ENCODE measurements at places on chromosomes 4 and X. TPM values are rescaled to one million over a fixed set of nuclear protein-coding genes. Genes with fewer than 3 reads are reported as not detected.

- H3K4me3 ChIP-seq, result no peak overlapping the region
- no peak for DNase-seq
- H3K27ac ChIP-seq, result no peak overlapping the region
- H3K4me1 ChIP-seq, result peaks cover 4% of the 10 kb centered on the region
- H3K27me3 ChIP-seq, result peaks cover 2% of the 10 kb centered on the region
Observed at GRCh38 chrX:41001327-41001726, 83.9 kb upstream of the USP9X start.

GRCh38 chr4:171650543-171650942 lies 162.7 kb upstream of the GALNTL6 start:
- H3K4me3 ChIP-seq, result no peak overlapping the region
- H3K27me3 ChIP-seq, result no peaks in the 10 kb centered on the region
- no peaks in the 10 kb centered on the region for H3K4me1 ChIP-seq
- no peak for DNase-seq
- H3K36me3 ChIP-seq, result no peaks in the 10 kb centered on the region

- H3K4me3 ChIP-seq, result no peak overlapping the region
- H3K27me3 ChIP-seq, result peaks cover 6% of the 10 kb centered on the region
- H3K4me1 ChIP-seq, result peaks cover 4% of the 10 kb centered on the region
- H3K27ac ChIP-seq, result no peak overlapping the region
- DNase-seq, result no peak
Observed at GRCh38 chr4:56662782-56663468, 18.2 kb downstream of the HOPX start.

DNA sequence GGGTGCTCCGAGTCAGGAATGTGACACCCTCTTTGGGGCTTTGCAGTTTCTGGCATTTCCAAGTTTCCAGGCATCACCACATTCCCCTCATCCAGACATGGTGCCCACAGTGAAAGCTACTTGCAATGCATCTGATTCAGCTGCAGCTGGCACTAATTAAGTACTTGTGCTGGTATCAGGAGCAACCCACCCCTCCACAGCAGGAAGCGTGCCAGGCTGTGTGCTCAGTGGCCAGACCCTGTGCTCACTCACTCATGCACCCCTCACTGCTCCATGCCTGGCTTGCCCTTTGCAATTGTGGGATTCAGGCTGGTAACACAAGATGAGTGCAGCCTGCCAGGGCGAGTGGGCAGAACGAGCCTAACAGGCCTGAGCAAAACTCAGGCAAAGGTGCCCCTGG lies 271.2 kb downstream of the EPHA5 start:
- no peak overlapping the region for H3K4me3 ChIP-seq
- H3K4me1 ChIP-seq, result no peaks in the 10 kb centered on the region
- no peaks in the 10 kb centered on the region for H3K27me3 ChIP-seq
- no peak overlapping the region for H3K27ac ChIP-seq
- H3K36me3 ChIP-seq, result no peaks in the 10 kb centered on the region
- DNase-seq, result no peak

SPP1 gene
- total RNA-seq, result not detected

ZNF630 gene
- not detected for total RNA-seq

DNA sequence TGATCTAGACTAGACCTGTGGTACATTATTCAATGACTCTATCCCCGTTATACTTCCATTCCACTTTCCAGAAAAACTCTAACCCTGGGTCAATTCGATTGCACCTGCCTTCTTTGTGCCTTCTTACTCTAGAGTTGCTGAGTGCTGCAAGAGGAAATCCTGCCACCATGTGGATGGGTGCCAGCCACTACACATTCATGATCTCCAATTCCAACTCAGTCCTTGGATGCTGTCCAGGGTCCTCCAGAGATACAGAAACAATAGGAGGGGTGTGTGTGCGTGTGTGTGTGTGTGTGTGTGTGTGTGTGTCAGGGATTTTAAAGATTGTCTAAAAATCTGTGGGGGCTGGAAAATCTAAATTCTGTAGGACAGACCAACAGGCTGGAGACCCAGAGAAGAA lies 42.9 kb upstream of the INTS6L start:
- H3K27me3 ChIP-seq, result peaks cover 3% of the 10 kb centered on the region
- H3K36me3 ChIP-seq, result no peaks in the 10 kb centered on the region
- H3K27ac ChIP-seq, result no peak overlapping the region
- H3K4me1 ChIP-seq, result no peaks in the 10 kb centered on the region
- no peak for DNase-seq

- no peaks in the 10 kb centered on the region for H3K36me3 ChIP-seq
- H3K4me1 ChIP-seq, result no peaks in the 10 kb centered on the region
- peaks cover 10% of the 10 kb centered on the region for H3K27me3 ChIP-seq
- H3K27ac ChIP-seq, result no peak overlapping the region
- no peak overlapping the region for H3K4me3 ChIP-seq
Observed at GRCh38 chr4:141154725-141155124, 21.5 kb upstream of the RNF150 start.

- H3K27me3 ChIP-seq, result no peaks in the 10 kb centered on the region
- H3K27ac ChIP-seq, result no peak overlapping the region
- peaks cover 3% of the 10 kb centered on the region for H3K4me1 ChIP-seq
- DNase-seq, result no peak
Observed at GRCh38 chrX:11528623-11529022, 137.1 kb downstream of the ARHGAP6 start.

AADAT gene
- total RNA-seq, result not detected

Data from activated B cell treated with CpG ODN at 0.5 μM for 24 hours (primary cell).